ENCODE measurements at places on chromosomes 16 and 17.
A peak's percentile ranks its signal among the peaks of the same experiment; 100 is the strongest.

GRCh38 chr16:46918905-46919792 lies 35.0 kb downstream of the GPT2 start:
- DNase-seq = no peak

GRCh38 chr17:78707016-78707415 lies 75.1 kb downstream of the CYTH1 start:
- no peak for DNase-seq

- DNase-seq = peak; percentile 69
Measured at GRCh38 chr17:2435862-2436261, 35.0 kb upstream of the MNT start.

DNA sequence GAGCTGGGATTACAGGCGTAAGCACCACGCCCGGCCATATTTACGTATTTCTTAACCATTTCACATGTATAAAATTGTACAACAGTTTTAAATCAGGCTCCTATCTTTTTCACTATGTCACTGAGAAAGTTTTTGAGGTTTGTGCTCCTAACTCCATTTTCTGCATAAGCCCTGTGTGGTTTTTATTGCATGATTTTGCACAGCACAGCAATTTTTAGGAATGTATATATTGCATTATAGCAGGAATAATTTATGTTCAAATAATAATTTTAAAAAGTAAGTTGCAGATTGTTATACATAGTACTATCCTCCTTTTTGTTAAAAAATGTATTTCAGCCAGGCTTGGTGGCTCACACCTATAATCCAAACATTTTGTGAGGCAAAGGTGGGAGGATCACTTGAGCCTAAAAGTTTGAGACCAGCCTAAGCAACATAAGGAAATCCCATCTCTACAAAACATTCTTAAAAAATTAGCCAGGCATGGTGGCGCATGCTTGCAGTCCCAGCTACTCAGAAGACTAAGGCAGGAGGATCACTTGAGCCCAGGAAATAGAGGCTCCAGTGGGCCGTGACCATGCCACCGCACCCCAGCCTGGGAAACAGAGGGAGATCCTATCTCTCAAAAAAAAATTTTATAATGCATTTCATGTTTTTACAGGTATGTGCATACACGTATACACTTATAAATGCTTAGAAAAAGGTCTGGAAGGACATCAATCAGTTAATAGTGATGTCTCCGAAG lies 26.0 kb downstream of the SMG6 start:
- DNase-seq = no peak

DNA sequence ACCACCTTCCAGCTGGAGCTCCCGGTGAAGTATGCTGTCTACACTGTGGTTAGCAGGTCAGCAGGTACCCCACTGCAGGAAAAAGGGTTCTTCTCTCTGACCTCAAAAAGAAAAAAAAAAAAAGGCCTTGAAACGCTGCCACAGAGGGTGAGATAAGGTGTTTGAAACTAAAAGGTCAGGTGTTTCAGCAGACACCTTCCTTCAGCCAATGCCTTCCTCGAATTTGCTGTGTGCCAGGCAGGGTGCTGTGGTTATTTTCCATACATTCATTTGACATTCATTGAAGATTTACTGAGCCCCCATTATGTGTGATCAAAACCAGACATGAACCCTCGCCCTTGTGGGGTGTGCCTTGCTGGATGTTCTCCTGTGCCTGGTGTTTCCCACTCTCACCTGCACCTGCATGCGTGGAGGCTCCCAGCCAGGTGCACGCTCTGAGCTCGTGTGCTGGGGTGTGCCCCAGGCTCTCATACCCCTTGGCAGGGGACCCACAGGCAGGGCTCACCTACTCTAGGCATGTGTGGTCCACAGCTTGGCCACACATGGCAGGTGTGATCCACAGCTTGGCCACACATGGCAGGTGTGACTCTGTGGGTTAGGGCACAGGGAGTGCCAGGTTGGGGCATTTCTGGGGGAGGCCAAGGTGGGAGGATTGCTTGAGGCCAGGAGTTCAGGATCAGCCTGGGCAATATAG lies 15.8 kb upstream of the ITGAD start:
- no peak for DNase-seq

GRCh38 chr16:2450535-2450934 lies 9.4 kb upstream of the TEDC2 start:
- no peak for DNase-seq

- DNase-seq = no peak
Measured at GRCh38 chr16:82701442-82701955, 74.7 kb downstream of the CDH13 start.

- DNase-seq = peak; percentile 64
Measured at GRCh38 chr16:3106205-3106928, 6.0 kb upstream of the ZNF205 start.

GRCh38 chr17:41131979-41132378 lies 8.0 kb upstream of the KRTAP4-12 start:
- no peak for DNase-seq

DNA sequence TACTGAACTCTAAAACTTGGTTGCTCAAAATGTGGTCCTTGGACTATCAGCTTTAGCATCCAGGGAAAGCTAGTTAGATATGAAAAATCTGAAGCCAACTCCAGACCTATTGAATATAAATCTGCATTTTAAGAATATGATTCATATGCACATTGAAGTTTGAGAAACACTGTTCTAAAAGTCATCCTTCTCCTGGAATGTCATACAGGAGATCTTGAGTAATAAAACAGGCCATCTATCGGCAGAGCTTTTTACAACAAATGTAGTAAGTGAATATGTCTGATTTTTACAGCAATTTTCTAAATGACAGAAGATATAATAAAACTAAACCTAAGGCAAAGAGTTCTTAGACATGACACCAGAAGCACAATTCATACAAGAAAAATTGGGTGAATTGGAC lies 140.4 kb downstream of the PMP22 start:
- DNase-seq = no peak

GRCh38 chr17:38430316-38430715 lies 2.1 kb downstream of the ARHGAP23 start:
- no peak for DNase-seq

DNA sequence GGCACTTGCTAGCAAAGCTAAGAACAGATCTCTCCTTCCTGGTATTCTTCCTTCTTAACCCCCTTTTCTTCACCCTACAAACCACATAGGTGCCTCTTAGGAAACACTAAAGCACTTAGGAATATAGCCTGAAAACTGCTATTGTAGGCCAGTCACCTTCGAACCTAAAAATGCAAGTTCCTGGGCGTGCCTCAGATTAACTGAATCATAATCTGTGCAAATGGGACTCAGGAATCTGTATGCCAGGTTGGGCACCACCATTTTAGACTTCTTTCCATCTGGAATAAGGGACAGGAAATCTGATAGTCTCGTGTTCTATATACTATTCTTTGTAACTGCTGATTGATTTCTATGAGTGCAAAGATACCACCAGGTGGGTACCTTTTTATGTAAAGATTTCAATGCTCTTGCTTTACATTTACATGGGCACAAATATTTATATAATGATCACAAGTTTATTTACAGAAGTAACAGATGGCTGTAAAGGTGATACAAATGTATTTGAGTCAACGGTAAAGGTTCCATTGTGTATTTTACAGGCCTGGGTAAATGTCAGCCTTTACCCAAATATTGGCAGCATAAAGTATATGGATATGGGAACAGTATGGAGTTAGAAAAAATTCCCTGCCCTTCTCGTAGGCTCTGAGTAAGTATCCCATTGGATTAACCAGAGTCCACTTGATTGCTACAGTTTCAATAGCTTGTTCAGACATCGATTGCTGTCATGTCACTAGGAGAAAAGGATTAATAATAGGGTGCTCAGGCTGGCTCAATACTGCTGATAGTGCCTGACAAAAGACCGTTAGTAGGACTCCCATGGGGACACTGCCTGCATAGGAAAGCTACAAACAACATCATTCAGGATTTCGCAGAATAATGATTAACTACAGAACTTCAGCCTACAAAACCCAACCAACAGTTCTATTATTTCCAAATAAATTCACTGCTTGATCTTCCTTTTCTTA lies 124.7 kb downstream of the SNX11 start:
- DNase-seq = no peak

DNA sequence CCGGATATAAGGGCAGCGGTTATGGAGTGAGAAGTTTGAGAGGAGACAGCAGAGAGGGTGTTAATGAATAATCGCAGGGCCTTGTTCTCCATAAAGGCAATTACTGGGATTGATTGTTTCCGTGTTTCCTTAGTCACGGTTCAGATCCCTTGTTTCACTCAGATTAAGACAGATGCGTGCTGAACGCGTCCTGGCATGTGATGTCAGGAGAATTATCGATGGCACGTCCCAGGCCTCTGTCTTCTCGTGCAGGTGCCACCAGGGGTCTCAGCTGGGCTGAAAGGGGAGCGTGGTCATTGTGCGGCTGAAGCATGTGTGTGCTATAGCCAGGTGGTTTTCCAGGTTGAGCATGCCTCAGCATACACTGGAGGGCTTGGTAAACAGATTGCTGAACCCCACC lies 142.4 kb upstream of the NOL11 start:
- no peak for DNase-seq

DNA sequence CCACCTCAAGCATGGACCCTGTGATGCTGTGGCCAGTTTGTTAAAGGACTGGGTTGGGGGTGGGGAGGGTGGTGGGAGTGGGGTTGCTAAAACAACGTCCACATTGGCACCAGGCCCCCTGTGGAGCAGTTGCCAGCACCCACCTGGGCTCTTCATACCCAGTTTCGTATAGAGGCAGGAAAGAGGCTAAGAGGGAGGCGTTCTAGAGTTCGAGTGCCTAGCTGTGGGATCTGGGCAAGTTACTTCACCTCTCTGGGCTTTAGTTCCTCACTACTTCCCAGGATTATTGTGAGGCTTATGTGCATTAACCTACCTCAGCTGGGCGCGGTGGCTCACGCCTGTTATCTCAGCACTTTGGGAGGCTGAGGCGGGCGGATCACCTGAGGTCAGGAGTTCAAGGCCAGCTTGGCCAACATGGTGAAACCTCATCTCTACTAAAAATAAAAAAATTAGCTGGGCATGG lies 1.4 kb downstream of the MFAP4 start:
- DNase-seq = no peak

DNA sequence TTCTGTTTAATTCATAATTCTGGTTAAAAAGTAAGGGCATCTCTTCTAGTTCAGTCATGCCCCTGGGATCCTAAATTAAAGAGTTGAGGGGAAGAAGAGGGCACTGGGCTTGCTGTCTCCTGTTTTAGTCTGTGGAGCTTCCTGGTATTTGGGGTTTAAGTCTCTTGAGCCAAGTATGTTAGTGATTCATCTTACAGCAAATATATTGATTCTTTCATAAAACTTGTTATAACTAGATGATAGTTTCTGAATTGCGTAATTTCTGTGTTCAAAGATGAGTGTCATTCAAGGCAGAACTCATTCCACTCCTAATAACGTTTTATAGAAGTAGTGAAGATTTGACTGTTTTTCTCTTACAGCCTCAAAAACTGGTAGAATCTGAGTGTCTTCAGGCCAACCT lies 1.7 kb downstream of the TXNDC17 start:
- DNase-seq = no peak

DNA sequence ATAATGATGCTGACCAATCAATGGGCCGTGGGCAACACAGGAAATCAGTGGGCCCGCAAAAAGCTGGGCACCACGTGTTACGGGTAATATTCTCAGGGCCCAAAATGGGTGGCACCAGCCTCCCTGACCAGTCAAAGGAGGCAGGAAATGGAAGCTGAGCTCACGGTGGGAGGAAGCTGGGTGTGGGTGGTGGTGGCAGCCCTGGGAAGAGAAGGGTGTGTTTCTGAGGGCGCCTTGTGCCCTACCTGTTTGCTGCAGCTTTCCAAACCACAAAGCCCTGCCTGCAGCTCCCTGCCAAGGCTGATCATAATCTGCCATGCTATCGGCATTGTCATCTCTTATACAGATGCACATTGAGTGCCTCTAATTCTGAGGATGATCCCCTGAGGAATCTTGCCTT lies 457.9 kb downstream of the SLC39A11 start:
- no peak for DNase-seq

Measured in NCI-H187 treated with DMSO at 0.1 percent for 48 hours (cell line).